ENCODE measurements at places on chromosomes 2 and 18.

DNA sequence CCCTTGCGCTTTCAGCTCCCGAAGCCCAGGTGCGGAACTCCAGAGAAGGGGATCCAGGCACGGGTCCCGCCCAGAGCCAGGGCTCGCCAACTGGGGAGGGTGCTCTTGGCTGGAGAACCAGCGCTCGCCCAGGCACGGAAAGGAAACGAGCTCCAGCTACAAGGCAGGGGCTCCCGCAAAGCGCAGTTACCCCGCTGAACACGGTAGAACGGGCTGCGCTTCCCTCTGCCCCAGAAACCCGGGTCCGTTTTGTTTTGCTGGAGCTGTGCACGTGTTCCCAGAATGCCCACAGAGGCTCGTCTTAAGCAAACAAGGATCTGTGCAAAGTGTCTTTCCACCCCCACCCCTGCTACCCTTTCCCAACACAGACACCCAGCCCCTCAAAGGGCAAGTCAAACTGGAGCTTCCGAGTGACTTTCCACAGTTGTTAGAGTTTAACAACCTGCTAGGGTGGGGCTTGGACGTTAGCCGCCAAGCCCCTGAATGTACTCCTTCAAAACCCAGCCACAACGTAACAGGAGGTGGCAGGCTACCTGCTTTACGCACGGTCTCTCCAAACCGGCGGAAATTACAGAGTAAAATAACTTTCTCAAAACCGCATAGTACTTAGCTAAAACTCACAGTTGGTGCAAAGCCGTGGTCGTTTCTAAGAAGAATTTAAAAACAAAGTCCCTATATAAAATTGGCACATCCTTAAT, 775 bp downstream of the RNF125 start:
- no peak for DNase-seq

- DNase-seq: no peak
Observed at GRCh38 chr18:62329691-62330454, 4.8 kb downstream of the TNFRSF11A start.

GRCh38 chr2:234133004-234133403, 82.5 kb downstream of the SPP2 start:
- no peak for DNase-seq

DNA sequence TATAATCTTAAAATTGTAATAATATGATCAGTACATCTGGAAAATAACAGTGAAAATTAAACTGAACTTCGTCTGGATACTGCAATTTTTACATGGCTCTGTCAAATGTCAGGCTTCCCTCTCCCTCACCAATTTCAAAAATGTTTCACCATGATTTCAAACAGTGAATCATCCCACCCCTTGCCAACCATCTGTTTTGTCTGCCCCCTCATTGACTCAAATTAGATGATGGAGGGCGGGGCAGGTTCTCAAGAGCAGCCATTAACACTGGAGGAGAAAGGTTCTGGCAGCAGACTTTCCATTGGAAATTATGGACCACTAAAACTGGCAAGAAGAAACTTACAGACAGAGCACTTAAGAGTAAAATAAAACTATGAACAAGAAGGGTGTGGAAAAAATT, 1195.7 kb upstream of the ZEB2 start:
- DNase-seq: no peak

DNA sequence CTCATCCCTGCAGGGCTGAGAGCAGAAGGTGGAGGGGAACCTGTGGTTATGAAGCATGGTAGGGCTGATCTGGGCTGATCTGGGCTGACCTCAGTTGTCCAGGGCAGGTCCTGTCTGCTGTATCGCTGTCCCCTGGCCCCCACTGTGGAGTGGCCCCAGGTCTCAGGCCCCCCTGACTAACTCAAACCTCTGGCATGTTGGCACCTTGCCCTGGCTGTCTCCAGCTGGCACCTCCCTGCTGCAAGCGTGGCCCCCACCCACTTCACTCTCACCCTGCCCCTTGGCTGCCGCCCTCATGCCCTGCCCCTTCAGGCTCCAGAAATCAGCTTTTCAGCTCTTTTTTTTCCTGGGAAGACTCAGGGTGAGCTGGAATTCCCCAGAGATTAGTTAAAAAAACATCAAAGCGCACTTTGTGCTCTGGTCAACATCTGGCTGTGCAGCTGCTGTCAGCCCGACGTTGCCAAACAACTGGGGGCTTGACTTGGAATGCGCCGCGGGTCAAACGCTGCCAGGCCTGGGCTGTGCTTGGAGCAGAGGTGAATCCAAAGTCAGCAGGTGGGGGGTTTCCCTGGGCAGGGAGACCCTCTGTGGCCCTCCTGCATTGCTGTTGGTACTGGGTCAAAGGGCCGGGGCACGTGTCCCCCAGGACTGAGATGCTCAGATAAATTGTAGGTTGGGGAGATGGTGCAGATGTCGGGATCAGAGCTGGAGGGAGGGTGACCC, 173.8 kb upstream of the HDAC4 start:
- DNase-seq: no peak

DNA sequence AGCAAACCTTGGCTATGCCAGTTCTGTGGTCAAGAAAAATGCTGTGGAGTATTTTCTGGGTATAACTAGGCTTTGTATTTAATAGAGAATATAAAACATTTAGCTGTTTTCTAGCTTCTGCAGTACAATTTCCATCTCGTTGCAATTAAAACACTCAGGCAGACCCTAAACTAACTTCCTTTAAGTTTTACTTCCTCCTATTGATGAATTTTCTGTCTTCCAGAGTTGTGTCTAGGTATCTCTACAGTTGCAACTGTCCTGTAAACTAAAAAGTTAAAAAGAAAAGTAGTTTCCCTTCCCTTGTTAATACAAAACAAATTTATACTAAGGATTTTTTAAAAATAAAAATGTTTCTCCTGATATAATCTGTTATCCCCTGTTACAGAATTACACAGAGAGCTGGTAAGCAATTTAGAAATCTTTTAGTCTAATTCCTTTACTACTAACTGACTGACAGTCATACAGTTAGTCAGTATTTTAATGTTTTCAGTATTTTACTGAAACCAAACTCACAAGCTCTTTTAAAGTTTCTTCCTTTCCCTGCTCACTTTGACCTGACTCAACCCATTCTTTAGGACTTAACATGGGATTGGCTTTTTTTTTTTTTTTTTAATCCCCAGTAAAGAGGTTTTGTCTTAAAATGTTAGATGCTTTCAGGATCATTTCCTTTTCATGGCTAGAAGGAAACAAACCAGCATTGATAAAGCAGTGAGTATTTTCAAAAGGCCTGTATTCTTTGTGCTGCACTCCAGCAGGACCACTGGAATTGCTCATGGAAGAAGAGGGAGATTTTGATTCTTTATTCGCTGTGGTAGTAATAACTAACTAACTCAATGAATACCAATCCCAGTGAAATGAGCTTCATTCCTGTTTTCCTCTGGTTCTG, 22.9 kb downstream of the ITGAV start:
- DNase-seq: no peak

DNA sequence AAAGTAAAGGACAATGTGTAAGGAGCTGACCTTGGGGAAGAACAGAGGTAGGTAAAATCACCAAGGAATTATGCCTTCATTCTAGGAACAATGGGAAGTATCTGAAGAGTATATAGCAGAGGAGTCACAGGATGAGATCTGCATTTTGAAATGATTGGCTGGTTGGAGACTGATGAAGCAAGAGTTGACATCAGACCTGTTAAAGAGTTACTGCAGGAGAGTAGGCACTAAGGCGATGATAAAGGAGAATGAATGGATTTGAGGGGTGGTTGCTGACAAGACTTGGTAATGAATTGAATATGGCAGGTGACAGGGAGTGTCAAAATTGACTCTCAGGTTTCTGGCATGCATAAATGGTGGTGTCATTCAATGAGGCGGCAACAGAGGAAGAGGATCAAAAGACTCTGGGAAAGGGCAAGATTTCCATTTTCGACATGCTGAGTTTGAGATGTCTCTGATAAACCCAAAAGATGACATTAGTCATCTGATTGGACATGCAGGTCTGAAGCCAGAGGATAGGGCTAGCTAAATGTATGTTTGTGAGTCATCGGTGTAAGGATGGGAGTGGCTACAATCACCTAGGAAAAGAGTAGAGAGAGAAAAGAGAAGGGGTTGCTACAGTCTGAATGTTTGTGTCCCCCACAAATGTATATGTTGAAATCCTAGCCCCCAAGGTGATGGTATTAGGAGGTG, 236.5 kb downstream of the DYM start:
- no peak for DNase-seq

DNA sequence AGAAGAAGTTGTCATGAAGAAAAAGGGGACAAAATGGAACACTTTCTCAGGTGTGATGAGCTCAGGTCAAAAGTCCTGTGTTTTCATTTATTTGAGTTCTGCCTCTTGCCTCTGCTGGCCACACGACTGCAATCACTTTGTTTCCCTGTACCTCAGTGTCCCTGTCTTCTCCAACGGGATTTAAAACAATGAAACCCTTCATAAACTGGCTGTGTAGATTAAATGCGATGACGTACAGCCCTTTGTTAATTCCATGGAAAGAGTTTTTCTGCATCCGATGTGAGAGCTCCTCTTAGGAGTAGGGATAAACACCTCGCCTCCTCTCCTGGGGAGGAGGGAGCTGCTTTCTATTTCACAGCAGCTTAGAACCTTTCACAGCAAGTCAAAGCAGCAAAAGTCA, 51.5 kb upstream of the CNGA3 start:
- DNase-seq: no peak

DNA sequence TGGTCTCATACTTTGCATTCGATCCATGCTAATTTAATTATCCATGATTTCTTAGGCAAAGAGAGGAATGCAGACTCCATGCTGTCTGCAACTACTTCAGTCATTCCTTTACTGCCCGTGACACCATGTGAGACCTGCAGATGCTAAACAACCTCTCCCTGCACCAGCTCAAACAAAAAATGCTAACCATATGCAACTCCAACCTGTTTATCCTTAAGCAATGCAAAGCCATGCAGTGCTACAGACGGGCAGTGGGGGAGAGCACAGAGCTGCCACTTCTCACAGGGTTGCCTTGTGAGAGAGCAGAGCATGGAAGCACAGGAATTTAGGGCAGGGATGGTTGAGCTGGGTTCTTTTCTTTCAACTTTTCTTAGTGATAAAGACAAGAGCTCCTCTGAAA, 74.9 kb upstream of the KLHL14 start:
- no peak for DNase-seq

GRCh38 chr2:29129586-29130281, 14.5 kb downstream of the CLIP4 start:
- DNase-seq: no peak

DNA sequence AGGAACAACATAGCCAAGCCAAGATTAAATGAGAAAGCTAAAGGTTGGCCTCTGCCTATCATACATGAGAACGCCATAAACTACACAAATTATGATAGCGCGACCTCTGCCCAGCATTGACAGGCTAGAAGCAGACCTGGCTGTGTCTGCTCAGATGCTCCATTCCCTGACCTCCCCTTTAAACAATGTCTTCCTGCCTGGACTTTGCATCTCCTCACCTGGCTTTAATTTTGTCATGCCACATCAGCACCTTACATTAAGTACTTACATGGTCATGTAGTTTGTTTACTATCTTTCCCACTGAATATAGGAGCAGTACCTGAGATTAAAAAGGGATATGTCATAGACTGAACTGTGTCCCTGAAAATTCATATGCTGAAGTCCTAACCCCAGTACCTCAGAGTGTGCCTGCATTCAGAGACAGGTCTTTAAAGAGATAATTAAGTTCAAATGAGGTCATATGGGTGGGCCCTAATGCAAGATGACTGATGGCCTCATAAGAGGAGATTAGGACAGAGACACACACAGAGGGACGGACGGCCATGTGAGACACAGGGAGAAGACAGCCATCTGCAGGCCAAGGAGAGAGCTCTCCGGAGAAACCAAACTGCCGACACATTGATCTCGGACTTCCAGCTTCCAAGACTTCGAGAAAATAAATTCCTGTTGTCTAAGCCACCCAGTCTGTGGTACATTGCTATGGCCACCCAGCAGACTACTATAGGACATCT, 103.7 kb downstream of the BIN1 start:
- DNase-seq: no peak

DNA sequence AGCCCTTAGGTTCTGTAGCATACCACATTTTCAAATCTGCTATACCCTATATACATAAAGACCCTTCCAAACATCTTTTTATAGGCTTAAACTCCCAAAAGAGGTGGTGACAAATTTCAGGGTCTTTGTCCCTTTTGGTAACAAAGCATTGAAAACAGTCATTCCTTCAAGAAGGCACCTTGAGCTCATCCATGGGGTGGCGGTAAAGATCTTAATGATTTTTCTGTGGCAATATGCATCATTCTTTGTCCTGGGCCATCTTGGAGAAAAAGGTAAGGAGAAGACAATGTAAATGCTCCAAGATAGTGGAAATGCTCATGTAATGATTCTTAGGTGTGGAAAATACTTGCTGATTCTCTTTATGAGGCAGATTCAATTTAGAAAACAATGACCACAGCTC, 890.5 kb downstream of the CNTNAP5 start:
- no peak for DNase-seq

DNA sequence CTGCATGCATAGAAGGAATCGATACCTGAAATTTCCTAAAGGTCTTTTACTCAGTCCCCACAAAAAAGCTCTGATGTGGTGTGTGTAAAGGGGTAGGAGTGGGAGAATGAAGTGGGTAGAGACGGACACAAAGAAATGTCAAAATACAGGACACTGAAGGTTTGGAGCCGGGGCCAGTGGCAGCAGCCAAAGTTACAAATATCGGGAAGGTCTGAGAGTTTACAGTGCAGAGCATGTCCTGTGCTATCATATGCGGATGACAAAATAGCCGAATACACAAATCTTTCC, 89.9 kb upstream of the STON1 start:
- no peak for DNase-seq

DNA sequence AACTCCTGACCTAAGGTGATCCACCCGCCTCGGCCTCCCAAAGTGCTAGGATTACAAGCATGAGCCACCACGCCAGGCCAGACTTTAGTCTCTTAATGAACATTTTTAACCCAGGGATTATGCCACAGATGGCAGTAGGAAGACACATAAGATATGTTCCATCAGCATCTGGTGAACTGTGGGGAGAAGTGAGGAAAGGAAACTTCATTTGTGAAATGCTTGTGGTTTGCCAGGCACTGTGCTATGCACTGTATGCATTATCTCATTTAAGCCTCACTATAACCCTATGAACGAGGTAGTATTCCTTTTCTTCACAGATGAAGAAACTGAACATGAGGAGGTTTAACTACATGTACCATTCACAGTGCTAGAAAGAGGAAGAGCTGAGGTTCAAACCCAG, 29.3 kb downstream of the PTRHD1 start:
- DNase-seq: no peak

All from NCI-H226 (cell line).